ENCODE measurements at places on chromosomes 11 and 22.

GRCh38 chr22:38758276-38758945 lies 2.6 kb upstream of the SUN2 start:
- peak; percentile 71 for DNase-seq

GRCh38 chr22:42974223-42974622 lies 40.7 kb downstream of the PACSIN2 start:
- DNase-seq: no peak

DNA sequence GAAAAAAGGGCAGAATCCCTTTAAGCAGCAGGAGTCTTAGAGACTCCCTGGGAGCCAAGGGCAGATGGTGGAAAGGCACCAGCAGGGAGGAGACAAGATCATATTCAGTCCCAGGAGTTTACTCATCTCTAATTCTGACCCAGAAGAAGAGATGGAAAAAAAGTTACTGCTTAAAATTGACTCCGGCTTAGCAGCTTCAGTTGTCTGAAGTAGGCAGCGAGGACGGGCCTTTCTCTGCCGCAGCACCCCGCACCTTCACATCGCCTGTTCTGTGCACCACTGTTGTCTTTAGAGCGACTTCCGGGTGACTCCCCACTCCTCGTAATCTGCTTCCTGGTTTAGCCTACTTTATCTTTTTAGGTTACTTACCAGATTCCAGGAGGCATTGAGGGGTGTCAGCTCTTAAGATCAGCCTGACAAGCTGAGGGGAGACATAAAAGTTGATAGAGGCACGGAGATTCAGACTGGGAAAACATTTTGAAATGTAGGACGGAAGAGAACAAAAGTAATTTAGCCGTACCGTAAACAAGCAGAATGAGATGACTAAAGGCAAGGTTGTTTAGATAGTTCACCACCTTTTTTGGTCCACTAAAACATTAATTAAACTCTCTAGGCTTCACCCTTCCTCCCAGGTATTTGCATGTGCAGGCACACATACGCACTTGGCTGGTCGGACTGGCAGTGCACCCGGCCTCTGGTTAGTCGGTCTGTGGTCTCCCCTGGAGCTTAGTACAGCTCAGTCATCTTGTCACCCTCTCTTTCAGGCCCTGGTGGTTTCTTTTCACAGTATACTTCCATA lies 74.3 kb downstream of the CECR2 start:
- DNase-seq: no peak

- no peak for DNase-seq
Measured at GRCh38 chr11:1522081-1522424, 35.5 kb upstream of the MOB2 start.

- DNase-seq: no peak
Measured at GRCh38 chr22:19498154-19498865, 18.6 kb downstream of the CDC45 start.

GRCh38 chr11:97814325-97814959 lies 1206.3 kb upstream of the CNTN5 start:
- no peak for DNase-seq

DNA sequence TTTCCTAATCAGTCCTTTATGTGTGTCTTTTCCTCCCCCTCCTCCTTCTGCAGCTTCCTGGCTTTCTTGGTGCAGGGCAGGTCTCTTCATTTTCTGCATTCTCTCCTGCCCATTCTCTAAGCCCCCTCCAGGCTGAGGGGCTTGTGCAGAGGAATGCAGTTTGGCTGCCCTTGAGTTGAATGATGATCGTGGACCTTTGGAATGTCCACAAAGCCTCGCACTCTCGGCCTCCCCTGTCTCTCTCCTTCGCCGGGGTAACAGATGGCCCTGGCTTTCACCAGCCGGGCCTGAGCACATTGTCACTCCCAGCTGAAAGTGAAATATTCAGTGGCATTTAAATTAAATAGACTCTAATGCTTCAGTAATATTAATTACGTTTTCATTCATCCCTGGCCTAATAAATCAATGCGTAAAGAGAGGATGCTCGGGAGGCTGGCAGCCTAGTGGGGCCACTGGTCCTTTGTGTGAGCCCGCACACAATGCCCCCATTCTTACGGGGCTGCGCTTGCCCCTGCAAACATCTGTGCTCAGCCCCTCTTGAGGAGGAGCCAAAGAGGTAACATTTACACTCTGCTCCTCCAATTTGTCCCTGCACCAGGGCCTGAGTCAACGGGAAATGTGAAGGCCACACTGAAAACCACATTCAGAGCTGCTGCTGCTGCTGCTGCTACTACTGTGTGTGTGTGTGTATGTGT lies 64.9 kb upstream of the PAX6 start:
- no peak for DNase-seq

GRCh38 chr11:32343325-32344008 lies 91.9 kb downstream of the WT1 start:
- peak; percentile 34 for DNase-seq

GRCh38 chr11:70071996-70072395 lies 6.1 kb upstream of the ANO1 start:
- DNase-seq: no peak

GRCh38 chr11:60221181-60221580 lies 21.8 kb downstream of the MS4A4E start:
- DNase-seq: no peak

- DNase-seq: no peak
Measured at GRCh38 chr11:64801561-64802369, 1.2 kb downstream of the MAP4K2 start.

DNA sequence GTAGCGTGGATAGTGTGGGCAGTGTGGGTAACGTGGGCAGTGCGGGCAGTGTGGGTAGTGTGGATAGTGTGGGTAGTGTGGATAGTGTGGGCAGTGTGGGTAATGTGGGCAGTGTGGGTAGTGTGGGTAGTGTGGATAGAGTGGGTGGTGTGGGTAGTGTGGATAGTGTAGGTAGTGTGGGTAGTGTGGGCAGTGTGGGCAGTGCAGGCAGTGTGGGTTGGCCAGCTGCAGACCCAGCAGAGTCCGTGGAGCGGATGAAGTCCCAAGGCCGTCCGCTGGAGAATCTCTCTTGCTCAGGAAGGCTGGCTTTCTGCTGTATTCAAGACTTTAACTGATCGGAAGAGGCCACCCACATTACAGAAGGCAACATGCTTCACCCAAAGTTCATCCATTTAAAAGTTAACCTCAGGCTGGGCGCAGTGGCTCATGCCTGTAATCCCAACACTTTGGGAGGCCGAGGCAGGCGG lies 26.1 kb upstream of the KRTAP5-6 start:
- DNase-seq: peak; percentile 44

DNA sequence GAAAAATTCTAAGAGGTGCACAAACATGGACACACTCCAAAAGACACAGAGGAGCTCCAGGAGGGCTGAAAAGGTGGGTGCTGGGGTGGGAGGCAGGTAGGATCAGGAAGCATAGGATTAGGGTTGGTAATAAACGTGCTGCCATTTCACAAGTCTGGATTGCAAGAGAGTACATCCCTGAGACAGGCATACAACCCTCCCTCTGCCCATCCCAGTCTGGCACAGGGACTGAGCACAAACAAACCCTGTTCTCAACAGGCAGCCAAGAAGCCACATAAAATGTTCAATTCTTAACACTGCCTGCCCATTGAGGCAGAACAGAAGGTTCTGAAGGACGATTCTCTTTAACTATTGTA lies 18.5 kb downstream of the SLC35F2 start:
- DNase-seq: no peak

- no peak for DNase-seq
Measured at GRCh38 chr22:20386336-20386735, 7.6 kb upstream of the ZNF74 start.
